ENCODE measurements at places on chromosomes 11 and 22.

DNA sequence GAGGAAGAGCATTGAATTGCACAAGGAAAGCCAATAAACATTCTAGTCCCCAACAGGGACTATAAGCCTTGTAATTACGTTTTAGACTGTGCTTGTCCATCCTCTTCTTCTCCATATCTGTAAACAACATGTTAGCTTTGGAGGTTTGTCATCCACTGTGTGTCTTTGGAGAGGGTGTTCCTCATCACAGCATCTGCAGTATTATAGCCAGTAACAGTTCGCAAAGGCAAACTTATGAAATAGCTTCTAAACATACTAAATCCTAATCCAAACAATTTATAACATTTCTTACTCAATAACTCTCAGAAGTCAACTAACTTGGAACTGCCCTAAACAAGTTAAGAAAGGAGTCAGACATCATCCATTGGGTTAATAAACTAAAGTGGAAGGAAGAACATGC, 10.3 kb upstream of the BDNF start:
- DNase-seq, result no peak

- no peak for DNase-seq
These were observed 16.9 kb upstream of the ALX4 start for GRCh38 chr11:44326615-44327475.

- DNase-seq, result no peak
These were observed 13.6 kb downstream of the P2RY6 start for GRCh38 chr11:73285721-73286120.

GRCh38 chr22:22009661-22010060, 27.1 kb upstream of the TOP3B start:
- no peak for DNase-seq

- DNase-seq, result peak; percentile 83
These were observed 205.8 kb downstream of the CADM1 start for GRCh38 chr11:115298300-115299012.

DNA sequence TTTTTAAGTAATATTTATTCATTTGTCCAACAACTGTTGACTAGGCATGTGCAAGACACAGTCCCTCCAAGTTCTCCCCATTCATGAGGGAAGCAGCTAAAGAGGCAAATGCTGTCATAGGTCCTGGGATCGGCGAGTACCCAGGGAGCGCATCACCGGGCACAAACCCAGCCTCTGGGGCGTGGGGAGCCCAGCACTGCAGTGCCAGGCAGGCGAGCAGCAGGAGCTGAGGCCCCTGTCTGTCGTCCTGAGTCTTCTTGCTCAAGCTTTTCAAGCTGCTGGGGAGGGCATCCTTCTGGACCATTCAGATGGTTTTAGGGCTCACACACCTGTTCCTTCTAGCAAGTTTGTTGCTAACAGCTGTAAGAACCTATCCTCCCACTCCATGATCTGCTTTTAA, 62.1 kb downstream of the PPFIA1 start:
- DNase-seq, result no peak

- DNase-seq, result no peak
These were observed 13.1 kb downstream of the ADM start for GRCh38 chr11:10317776-10318526.

GRCh38 chr22:32348031-32348611, 9.5 kb upstream of the RFPL3 start:
- no peak for DNase-seq

DNA sequence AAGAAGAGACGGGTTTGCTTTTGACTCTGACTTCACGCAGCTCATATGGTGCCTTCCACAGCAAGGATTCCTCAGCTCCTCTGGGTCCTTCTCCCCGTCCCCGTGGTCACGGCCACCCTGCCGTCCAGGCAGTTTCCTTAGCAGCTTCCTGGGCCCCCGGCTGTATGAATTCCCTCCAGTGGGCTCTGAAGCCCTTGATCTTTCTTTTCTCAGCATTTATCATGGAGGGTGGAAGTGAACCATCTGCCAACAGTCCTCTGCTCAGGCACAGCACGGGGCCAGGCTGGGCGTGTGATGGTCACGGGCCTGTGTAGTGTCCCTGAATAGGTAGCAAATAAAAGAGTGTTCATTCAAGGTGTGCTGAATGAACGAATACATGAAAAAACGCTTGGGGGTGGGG, 782.4 kb downstream of the BRD1 start:
- DNase-seq, result no peak

- no peak for DNase-seq
These were observed 12.9 kb upstream of the SYTL2 start for GRCh38 chr11:85823816-85824215.

DNA sequence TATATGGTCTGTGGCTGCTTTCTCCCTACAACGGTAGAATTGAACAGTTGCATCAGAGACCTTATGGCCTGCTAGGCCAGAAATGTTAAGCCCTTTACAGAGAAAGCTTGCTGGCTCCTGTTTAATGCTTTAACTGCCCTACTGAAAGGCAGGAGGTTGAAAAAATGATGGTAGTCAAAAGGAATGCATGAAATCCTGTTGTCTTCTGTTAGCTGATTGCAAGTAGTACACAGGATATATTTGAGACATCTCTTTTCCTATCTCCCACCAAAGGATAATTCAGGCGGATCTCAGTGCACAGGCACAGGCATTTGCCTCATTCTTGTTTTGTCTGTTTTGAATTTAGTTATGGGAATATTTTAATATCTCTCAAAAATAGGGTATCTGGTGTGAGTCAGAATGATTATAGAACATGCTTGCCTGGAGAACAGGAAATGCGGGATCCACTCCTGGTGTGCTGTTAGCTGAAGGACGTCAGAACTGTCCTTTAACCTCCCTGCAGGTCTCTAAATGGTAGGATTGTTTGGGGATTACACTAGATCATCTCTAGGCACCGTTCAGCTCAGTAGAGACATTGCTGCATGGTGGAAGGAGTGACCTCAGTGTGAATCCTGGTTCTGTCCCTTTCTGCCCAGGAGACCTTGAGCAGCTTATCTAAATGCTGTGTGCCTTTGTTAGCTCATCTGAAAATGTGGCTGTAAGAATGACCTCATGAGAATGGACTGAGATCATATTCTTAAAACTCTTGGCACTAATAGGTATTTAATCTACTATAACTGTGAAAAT, 49.5 kb downstream of the PACS1 start:
- DNase-seq, result peak; percentile 19

GRCh38 chr22:38035530-38035885, 21.7 kb upstream of the PICK1 start:
- DNase-seq, result peak; percentile 27

- DNase-seq, result no peak
These were observed 10.8 kb downstream of the TRIM66 start for GRCh38 chr11:8671651-8672062.

GRCh38 chr11:114110952-114111947, 51.7 kb downstream of the ZBTB16 start:
- DNase-seq, result no peak

- no peak for DNase-seq
These were observed 12.3 kb upstream of the SOX10 start for GRCh38 chr22:37996515-37997246.

- no peak for DNase-seq
These were observed 54.7 kb downstream of the NF2 start for GRCh38 chr22:29658176-29658575.

GRCh38 chr22:32809786-32810554, 8.5 kb downstream of the TIMP3 start:
- DNase-seq, result peak; percentile 21
